Placental pericyte (primary cell): ENCODE measurements at places on chromosomes 3 and 15. TPM values are rescaled to one million over a fixed set of nuclear protein-coding genes. Genes with fewer than 3 reads are reported as not detected.

ANKUB1 gene
- not detected in 2 replicates for total RNA-seq

PLSCR2 gene
- total RNA-seq: not detected in 2 replicates

SEMA5B gene
- not detected in 2 replicates for total RNA-seq

BMF gene
- total RNA-seq: 14.0 and 19.7 TPM in 2 replicates

ZKSCAN7 gene
- 4.6 and 5.0 TPM in 2 replicates for total RNA-seq

FHIT gene
- total RNA-seq: 0.29 TPM in 1 of 2 replicates, not detected in the other

RHCG gene
- not detected in 2 replicates for total RNA-seq

TM6SF1 gene
- total RNA-seq: 2.6 and 4.4 TPM in 2 replicates

ZWILCH gene
- total RNA-seq: 5.0 and 38.5 TPM in 2 replicates

ATP13A5 gene
- total RNA-seq: not detected in 2 replicates

GDPGP1 gene
- 3.3 and 6.3 TPM in 2 replicates for total RNA-seq

OIP5 gene
- total RNA-seq: 0.22 and 12.3 TPM in 2 replicates

ADAMTS17 gene
- total RNA-seq: under 0.01 and 2.7 TPM in 2 replicates

GPR87 gene
- total RNA-seq: 0.14 TPM in 1 of 2 replicates, not detected in the other

ACSBG1 gene
- total RNA-seq: not detected in 2 replicates

NRG4 gene
- total RNA-seq: not detected in 2 replicates

PFKFB4 gene
- 7.9 and 45.8 TPM in 2 replicates for total RNA-seq

ARPIN gene
- total RNA-seq: 9.6 and 14.0 TPM in 2 replicates

GHRL gene
- 0.72 TPM in 1 of 2 replicates, not detected in the other for total RNA-seq

SUCNR1 gene
- under 0.01 and 0.22 TPM in 2 replicates for total RNA-seq

PXK gene
- 23.9 and 52.7 TPM in 2 replicates for total RNA-seq

HYAL1 gene
- total RNA-seq: 1.1 TPM in 2 replicates

SH3GL3 gene
- total RNA-seq: 0.22 TPM in 1 of 2 replicates, not detected in the other

GOLGA6D gene
- total RNA-seq: not detected in 2 replicates

ADCY5 gene
- total RNA-seq: 0.44 TPM in 1 of 2 replicates, not detected in the other

LRRC15 gene
- total RNA-seq: 0.22 and 4.2 TPM in 2 replicates

ASB14 gene
- 0.14 TPM in 1 of 2 replicates, not detected in the other for total RNA-seq

LTK gene
- total RNA-seq: 3.9 and 7.3 TPM in 2 replicates

POLQ gene
- 0.66 and 15.2 TPM in 2 replicates for total RNA-seq

ZDHHC19 gene
- total RNA-seq: not detected in 2 replicates

SLC30A4 gene
- 9.8 and 11.6 TPM in 2 replicates for total RNA-seq

LRTM1 gene
- total RNA-seq: not detected in 2 replicates

DPH6 gene
- 15.8 and 16.0 TPM in 2 replicates for total RNA-seq

TMEM207 gene
- total RNA-seq: not detected in 2 replicates

PTPN23 gene
- total RNA-seq: 20.6 and 29.1 TPM in 2 replicates

CPB1 gene
- total RNA-seq: not detected in 2 replicates

SAXO2 gene
- total RNA-seq: 0.88 and 1.3 TPM in 2 replicates

PPP2R3A gene
- 7.4 and 26.1 TPM in 2 replicates for total RNA-seq

CPN2 gene
- not detected in 2 replicates for total RNA-seq

DZIP1L gene
- 20.8 and 45.2 TPM in 2 replicates for total RNA-seq

SCAANT1 gene
- total RNA-seq: not detected in 2 replicates

GPR176 gene
- 177 and 201 TPM in 2 replicates for total RNA-seq

ZNF501 gene
- 4.3 and 4.6 TPM in 2 replicates for total RNA-seq

UBP1 gene
- 64.6 and 79.3 TPM in 2 replicates for total RNA-seq

IGSF10 gene
- 0.14 and 3.1 TPM in 2 replicates for total RNA-seq

NR2E3 gene
- total RNA-seq: 0.57 TPM in 1 of 2 replicates, not detected in the other

CYP1A1 gene
- 0.72 and 1.5 TPM in 2 replicates for total RNA-seq

LMOD3 gene
- not detected in 2 replicates for total RNA-seq

OSBPL10 gene
- 20.3 and 21.4 TPM in 2 replicates for total RNA-seq

ABI3BP gene
- 1.4 and 5.9 TPM in 2 replicates for total RNA-seq
